ENCODE measurements at places on chromosomes 5 and 9. TPM values are rescaled to one million over a fixed set of nuclear protein-coding genes. Genes with fewer than 3 reads are reported as not detected.

Gene SLC1A1
- polyA plus RNA-seq, result 0.43 TPM

Gene ZNF883
- polyA plus RNA-seq, result 0.36 TPM

Gene HSPB3
- polyA plus RNA-seq, result 97.0 TPM

Gene PCDHB6
- polyA plus RNA-seq, result 0.09 TPM

Gene CDKN2B
- 11.3 TPM for polyA plus RNA-seq

Gene WDR31
- 0.66 TPM for polyA plus RNA-seq

Gene C9orf153
- 0.22 TPM for polyA plus RNA-seq

Gene CCDC192
- polyA plus RNA-seq, result 0.19 TPM

Gene TOR4A
- 0.77 TPM for polyA plus RNA-seq

Gene LIFR
- 27.4 TPM for polyA plus RNA-seq

Gene CCDC180
- 0.55 TPM for polyA plus RNA-seq

Gene PDGFRB
- 19.2 TPM for polyA plus RNA-seq

GRCh38 chr9:137965177-137965795, 87.7 kb downstream of the CACNA1B start:
- DNase-seq, result peak; percentile 20

DNA sequence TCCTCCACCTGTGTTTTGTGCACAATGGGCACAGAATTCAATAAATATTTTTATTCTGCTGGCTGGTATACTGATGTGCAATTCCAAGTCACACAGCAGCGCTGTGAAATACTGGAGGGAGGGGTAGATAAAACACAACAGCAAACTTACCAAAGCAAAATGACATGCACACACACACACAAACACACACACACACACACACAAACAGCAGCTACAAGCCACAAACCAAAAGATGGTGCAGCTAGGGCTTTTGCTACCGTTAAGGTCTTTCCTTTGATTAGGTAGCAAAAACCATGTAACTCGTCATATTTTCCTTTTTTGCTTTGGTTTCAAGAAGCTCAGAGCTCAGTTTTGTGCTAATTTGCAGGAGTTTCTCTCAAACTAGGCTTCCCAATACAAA, 1.8 kb upstream of the TBCA start:
- no peak for DNase-seq

DNA sequence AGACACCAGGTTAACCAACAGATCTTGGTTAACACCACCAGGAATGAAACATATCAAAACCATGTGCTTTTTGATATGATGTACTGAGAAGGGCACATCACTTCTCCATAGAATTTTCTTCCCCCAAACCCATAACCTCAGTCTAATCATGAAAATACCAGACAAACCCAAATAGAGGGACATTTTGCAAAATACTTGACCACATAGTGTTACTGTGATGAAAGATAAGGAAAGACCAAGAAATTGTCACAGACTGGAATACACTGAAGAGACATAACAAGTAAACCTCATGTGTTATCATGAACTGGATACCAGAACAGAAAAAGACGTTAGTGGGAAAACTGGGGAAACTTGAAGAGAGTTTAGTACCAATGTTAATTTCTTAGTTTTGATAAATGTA, 74.9 kb upstream of the VCAN start:
- DNase-seq, result no peak

GRCh38 chr5:92775711-92776615, 805.1 kb downstream of the NR2F1-AS1 start:
- no peak for DNase-seq

GRCh38 chr5:124797665-124798087, 51.2 kb upstream of the ZNF608 start:
- no peak for DNase-seq

- no peak for DNase-seq
Observed at GRCh38 chr9:86955561-86955960, 8.3 kb upstream of the GAS1 start.

- no peak for DNase-seq
Observed at GRCh38 chr5:149808264-149808982, 78.3 kb downstream of the PPARGC1B start.

DNA sequence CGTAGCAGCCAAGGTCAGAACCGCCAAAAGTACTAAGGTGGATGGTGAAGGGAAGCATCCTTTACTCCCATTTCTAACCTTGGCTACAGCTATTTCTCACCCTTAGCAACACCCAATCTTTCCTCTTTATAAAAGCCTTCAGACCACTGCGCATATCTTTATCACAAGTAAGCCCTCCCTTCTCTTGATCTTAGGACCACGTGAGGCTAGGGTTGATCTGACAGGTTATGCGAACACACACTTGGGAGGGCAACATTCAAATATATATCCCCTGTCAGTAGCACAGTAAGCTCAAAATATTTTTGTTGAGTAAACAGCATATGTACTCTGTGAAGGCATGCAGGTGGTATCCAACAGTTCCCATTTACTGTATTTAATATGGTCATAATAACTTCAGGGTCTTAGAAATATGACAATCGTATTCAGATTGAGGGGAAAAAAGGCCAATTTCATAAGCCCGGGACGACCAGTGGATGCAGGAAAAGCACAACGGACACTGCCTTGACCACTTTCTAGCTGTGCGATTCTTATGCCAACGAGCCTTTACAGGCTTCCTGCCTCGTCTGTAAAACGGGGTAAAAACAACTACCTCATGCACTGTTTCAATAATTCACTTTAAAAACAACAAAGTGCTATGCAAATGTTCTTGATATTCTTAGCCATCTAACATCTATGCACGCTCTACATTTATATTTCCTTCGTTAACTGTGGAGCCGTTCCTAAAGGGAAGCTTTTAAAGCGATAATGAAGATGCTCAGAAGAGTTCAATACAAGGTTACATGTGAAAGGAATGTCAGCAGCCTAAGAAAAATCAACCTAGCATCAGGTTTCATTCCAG, 1.3 kb downstream of the ARSB start:
- no peak for DNase-seq

GRCh38 chr5:74166064-74166463, 474.5 kb downstream of the ENC1 start:
- no peak for DNase-seq

DNA sequence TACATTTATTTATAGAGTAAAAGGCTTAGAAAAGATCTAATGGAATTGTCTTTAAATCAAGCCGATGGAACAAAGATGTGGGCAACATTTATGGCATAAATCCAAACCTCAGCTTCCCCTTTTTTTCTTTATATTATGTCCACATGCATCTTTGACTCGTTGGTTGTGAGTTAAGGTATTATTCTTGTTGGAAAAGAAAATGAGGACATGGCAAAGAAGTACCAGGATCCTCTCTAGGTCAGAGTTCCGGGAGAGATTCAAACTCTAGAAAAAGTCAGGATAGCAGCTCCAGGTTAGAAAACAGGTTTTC, 508 bp upstream of the NME5 start:
- no peak for DNase-seq

- no peak for DNase-seq
Observed at GRCh38 chr9:87195306-87195705, 248.0 kb upstream of the GAS1 start.

GRCh38 chr5:173744551-173744950, 128.1 kb upstream of the BOD1 start:
- no peak for DNase-seq

GRCh38 chr5:154849791-154850201, 607 bp downstream of the FAXDC2 start:
- no peak for DNase-seq

- peak; percentile 54 for DNase-seq
Observed at GRCh38 chr9:123353984-123354591, 1.9 kb upstream of the CRB2 start.

DNA sequence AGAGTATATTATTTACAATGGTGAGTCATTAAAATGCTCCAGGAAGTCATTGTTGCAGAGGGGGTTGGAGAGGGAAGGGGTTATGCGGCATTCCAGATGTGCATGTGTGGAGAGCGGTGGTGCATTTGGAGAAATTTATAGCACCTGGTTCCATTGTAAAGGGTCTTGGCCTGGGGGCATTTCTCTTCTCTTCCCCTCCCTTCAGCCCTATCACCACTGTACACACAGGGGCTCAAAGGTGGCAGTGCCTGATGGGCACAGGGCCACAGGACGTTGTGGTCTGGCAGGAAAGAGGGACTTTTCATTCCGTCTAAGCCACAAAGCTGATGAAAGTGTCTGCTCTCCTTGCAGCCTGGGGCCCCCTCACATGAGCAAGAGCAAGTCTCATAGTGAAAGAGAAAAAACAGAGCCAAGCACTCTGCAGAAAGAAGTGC, 442.4 kb upstream of the ZNF462 start:
- no peak for DNase-seq

DNA sequence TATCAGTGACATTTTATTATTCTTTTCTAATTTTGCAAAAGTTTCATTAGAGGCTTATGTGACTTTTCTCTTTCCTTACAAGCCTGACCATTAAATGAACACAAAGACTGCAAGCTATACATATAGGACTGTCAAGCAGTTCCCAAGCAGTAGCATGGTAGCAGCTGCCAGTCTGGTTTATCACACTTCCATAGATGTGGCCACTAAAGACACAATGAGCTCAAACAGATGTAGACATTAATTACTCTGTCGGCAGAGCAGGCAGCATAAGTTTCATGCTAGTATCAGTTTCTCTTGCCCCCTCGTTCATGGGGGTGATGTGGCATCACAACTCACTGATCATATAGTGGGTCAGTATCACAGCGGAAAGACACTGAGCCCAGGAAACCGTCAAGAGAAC, 89.5 kb downstream of the CDH10 start:
- DNase-seq, result no peak

DNA sequence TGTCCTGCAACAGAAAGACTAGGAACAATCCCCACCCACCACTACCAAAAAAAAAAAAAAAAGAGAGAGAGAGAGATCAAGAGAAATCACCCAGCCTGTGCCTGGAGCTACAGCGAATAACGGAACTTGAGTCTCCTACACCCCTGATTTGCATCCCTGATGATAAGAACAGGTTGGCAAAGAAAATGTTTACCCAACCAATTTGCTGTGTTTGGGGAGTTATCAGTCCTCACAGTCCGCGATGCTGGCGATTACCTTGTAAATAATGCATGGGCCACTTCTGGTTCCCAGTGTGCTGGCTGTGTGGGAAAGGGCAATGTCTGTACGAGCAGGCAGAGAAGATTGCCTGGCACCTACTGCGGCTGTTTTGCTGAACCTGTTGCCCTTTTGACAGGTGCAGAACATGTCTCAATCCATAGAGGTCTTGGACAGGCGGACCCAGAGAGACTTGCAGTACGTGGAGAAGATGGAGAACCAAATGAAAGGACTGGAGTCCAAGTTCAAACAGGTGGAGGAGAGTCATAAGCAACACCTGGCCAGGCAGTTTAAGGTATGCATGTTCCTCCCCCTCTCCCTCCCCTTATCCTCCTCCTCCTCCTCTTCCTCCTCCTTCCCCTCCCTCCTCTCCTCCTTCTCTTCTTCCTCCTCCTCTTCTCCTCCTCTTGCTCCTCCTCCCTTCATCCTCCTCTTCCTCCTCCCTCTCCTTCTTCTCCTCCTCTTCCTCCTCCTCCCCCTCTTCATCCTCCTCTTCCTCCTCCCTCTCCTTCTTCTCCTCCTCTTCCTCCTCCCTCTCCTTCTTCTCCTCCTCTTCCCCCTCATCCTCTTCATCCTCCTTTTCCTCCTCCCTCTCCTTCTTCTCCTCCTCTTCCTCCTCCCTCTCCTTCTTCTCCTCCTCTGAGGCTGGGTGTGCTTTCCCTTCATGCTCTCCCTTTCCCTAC, 8.3 kb downstream of the OLFM1 start:
- DNase-seq, result no peak

Data from psoas muscle (tissue), 8 donors.